ENCODE measurements at places on chromosomes 11 and 22. TPM values are rescaled to one million over a fixed set of nuclear protein-coding genes. Genes with fewer than 3 reads are reported as not detected.

Gene HIPK3
- polyA plus RNA-seq, result 49.6 TPM

Gene SLC22A8
- not detected for polyA plus RNA-seq

Gene TBX1
- polyA plus RNA-seq, result 4.9 TPM

Gene CASP1
- 24.5 TPM for polyA plus RNA-seq

Gene SCUBE1
- 0.28 TPM for polyA plus RNA-seq

Gene CDC42BPG
- 1.4 TPM for polyA plus RNA-seq

Gene NCAM1
- polyA plus RNA-seq, result 2.3 TPM

Gene FHIP1B
- polyA plus RNA-seq, result 23.7 TPM

Gene ENTHD1
- not detected for polyA plus RNA-seq
